Fibroblast of the conjunctiva (primary cell): ENCODE measurements at places on chromosomes 2 and 18.

- no peak for DNase-seq
These were observed 24.3 kb downstream of the WDSUB1 start for GRCh38 chr2:159262226-159262625.

DNA sequence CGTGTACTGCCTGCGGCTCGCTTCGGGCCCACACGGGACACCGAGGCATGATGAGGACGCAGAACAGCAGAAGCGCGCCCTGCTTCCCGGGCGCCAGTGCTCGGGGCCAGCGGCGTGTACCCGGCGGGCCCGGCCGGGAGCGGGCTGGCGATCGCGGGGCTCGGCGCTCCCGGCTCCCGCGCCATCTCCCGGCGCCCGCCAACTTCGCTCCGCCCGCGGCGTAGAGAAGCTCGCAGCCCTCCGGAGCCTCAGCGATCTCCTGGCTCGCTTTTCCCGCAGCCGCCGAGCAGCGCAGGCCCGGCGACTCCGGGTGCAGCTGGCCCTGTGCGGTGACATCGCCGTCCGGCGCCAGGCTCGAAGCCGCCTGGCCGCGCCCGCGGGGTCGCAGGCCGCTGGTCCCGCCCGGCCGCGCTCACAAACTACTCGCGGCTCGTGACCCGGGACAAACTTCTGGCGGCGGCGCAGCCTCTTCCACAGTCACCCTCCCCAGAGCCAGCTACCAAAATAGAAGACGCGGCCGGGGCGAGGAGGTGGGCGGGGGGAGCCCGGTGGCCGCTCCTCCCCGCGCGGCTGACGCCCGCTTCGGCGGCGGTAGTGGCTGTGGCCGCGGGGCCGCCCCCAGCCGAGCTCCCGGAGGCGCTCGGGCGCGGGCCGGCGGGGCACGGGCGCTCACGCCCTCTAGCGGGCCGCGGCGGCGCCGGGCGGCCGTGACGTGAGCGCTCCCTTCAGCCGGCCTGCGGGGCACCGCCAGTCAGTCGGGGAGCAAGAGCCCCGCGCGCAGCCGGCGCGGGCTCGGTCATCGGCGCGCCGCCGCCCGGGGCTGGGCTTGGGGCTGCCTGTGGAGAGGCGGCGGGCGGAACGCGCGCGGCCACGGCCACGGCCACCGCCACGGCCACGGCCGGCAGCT lies at the start of gene PTPRM:
PTPRM (plus strand) TSS at position 750 of the 907 bp plus-strand sequence. CDS start 503 bp downstream, outside the sequence.
- peak; percentile 56 for DNase-seq

DNA sequence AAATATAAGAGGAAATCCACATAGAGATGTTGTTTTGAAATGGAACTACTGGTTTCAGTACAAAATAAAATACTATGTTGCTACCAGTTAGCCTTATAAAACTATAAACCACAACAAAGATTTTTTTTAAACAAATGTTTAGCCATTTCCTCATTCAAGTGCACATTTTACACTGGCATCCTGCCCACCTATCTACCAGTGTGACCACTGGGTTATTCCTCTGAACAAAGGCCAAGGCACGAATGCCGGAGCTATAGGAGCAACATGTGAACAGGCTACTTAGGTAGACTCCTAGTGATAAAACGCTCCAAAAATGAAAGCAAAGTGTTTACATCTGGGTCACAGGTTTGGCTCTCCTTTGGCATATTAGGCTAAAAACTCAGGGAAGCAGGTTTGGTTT lies 31.8 kb upstream of the SULT1C4 start:
- DNase-seq, result no peak

DNA sequence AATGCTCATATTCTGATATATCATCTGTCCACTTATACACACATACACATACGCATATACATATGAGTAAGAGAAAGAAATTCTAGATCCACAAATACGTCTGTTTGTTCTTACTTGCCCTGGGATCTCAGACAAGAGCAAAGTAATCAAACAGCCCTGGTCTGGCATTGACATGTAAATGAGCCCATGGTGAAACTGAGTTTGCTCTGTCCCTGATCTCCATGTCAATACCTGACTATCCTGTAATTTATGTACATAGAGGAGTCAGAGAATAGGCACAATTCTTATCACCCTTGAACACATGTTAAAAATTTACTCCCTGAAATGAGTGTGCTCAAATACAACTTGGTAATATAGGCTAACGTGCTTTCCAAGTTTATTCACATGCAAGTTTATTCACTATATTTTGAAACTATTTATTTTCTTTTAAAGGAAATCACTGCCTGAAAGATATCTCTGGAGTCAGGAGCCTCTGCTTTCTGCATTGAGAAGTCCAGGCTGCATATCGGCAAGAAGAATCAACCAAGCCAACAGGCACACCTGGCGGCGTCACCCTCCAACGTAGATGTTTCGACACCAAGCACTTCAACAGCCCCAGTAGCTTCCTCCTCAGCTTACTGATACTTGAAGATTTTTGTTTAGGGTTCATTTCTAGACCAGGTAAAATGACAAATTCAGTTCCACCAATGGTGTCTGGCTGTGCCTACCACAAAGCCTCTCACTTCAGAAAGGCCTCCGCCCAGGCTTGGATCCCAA lies 100.6 kb downstream of the CMPK2 start:
- no peak for DNase-seq

- no peak for DNase-seq
These were observed 75.6 kb upstream of the REG3A start for GRCh38 chr2:79235135-79235534.

DNA sequence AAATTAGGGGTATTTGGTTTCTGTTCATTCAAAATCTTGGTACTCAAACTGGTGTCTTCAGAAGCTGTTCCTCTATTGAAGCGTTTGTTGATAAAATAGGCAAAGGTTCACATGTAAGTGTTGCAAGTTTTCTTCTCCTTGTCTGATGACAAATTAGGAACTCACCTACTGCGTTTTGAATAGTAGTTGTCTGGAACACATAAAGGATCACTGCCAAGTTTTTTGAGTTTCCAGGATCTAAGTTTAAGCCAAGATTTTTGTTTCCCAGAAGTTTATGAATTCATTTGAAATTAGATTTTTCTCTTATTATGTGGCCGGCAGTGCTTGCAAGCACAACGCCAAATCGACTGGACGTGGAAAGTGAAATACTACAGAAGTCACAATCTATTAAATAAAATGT lies 85.4 kb downstream of the ARHGEF33 start:
- no peak for DNase-seq

DNA sequence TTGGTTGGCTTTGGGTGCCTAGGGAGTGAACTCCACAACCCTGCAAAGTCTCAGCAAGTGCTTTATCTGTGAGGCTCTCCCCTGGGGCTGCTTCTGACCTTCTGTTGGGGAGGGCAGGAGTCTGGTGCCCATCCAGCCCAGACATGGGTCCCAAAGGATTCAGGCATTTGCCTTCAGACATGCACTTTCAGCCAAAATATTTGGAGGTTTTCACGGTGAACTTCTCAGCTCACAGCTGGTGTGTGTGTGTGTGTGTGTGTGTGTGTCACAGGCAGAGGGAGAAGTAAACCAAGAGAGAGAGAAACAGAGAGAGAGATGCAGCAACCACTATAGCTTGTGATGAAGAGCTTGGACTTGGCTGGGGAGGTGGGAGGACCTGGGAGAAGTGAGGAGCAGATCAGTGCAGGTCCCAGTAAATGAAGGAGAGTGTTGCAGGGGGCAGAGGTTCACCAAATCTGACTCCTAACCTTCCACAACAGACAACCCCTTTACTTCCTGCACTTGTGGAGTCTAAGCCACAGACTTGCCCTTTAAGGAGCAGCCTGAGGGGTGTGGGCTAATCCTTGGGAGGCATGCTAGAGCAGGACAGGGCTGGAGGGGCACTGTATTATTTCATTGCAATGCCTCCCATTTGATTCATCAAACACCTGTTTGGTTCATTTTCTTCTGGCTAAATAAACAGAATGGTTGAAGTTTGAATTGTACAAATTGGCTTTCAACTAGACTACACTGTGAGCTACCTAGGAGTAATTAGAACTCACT lies 14.1 kb downstream of the SLC9A4 start:
- no peak for DNase-seq

DNA sequence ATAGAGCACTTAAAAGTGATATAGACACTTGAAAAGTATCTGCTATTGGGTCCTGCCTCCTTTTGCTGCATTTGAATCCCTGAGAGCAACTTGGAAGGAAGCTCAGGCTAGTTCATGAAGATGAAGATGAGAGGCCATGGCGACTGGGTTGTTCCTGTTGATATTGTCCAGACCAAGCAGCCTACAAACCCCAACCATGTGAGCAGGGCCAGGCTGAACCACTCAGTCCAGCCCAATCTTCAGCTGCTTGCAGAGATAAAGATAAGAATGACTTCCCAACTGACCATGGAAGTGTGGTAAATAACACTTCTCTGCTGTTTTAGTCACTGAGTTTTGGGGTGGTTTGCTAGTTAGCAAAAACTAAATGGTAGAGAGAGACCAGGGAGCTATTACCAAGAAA lies 417.6 kb downstream of the SOX11 start:
- no peak for DNase-seq

GRCh38 chr18:58813561-58814225 lies 51.0 kb upstream of the ZNF532 start:
- DNase-seq, result no peak

DNA sequence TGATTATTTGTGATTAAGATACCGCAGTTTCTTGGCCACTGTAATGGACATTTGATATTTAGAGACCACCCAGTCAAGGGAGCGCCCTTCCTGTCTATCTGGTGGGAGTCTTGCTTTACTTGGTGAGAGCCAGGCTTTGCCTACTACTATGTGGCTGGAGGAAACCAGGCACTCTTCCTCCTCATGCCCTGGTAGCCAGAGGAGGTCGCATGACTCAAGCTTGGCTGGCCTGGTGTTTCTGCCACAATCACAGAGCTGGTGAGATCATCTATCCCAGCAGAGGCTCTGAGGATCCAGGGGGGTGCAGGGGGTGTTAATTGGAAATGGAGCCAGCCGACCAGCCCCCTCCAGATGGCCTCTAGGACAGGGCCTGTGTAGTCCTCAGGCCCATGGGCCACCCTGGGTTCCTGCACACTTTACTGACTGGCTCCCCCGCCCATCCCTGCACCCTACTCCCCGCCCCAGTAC lies 46.8 kb upstream of the BIN1 start:
- peak; percentile 48 for DNase-seq

GRCh38 chr2:101140237-101140636 lies 10.9 kb downstream of the TBC1D8 start:
- DNase-seq, result no peak

- no peak for DNase-seq
These were observed 27.1 kb upstream of the SPTBN1 start for GRCh38 chr2:54429054-54429453.

- DNase-seq, result no peak
These were observed 138.3 kb upstream of the ETAA1 start for GRCh38 chr2:67258831-67259230.

GRCh38 chr2:105254531-105255210 lies 13.1 kb downstream of the GPR45 start:
- DNase-seq, result no peak
